ENCODE measurements at places on chromosomes 13 and 19. TPM values are rescaled to one million over a fixed set of nuclear protein-coding genes. Genes with fewer than 3 reads are reported as not detected.
A peak's percentile ranks its signal among the peaks of the same experiment; 100 is the strongest.

GRCh38 chr19:40804783-40805242 lies 5.8 kb downstream of the EGLN2 start:
- peak overlapping the region; percentile 0 for H3K27ac ChIP-seq
- H3K27me3 ChIP-seq = peaks cover 1% of the 10 kb centered on the region
- H3K4me3 ChIP-seq = no peak overlapping the region
- DNase-seq = no peak
- peaks cover 51% of the 10 kb centered on the region for H3K36me3 ChIP-seq

- no peak overlapping the region for H3K4me3 ChIP-seq
- no peaks in the 10 kb centered on the region for H3K27me3 ChIP-seq
- H3K36me3 ChIP-seq = no peaks in the 10 kb centered on the region
- H3K27ac ChIP-seq = no peak overlapping the region
- no peak for DNase-seq
These were observed 17.6 kb downstream of the FOXO1 start for GRCh38 chr13:40648841-40649240.

The TEX101 gene
- total RNA-seq = 0.99 TPM

- peaks cover 12% of the 10 kb centered on the region for H3K4me1 ChIP-seq
- H3K27ac ChIP-seq = no peak overlapping the region
- no peak overlapping the region for H3K4me3 ChIP-seq
- H3K36me3 ChIP-seq = peaks cover 3% of the 10 kb centered on the region
- DNase-seq = no peak
- H3K27me3 ChIP-seq = no peaks in the 10 kb centered on the region
These were observed 5.0 kb downstream of the PBX4 start for GRCh38 chr19:19613506-19613905.

GRCh38 chr13:53642306-53642705 lies 613.7 kb downstream of the OLFM4 start:
- no peak overlapping the region for H3K27ac ChIP-seq
- no peaks in the 10 kb centered on the region for H3K36me3 ChIP-seq
- H3K4me1 ChIP-seq = no peaks in the 10 kb centered on the region
- H3K27me3 ChIP-seq = no peaks in the 10 kb centered on the region

DNA sequence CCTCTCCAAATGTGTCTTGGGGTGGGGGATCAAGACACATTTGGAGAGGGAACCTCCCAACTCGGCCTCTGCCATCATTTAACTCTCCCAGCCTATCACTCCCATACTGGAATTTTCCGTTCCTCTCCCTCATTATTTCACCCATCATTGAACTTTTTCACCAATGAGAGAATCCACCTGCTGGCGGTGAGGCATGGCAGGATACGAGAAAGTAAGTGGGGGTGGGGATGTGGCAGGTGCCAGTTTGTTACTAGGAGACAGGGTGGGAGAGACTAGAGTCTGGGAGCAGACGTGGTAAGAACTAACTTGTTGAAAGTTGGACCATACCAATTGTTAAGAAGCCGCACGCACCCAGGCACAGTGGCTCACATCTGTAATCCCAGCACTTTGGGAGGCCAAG lies 6.9 kb downstream of the GIPR start:
- H3K27ac ChIP-seq = no peak overlapping the region
- H3K36me3 ChIP-seq = no peaks in the 10 kb centered on the region
- peaks cover 97% of the 10 kb centered on the region for H3K27me3 ChIP-seq
- H3K4me3 ChIP-seq = no peak overlapping the region

- no peaks in the 10 kb centered on the region for H3K4me1 ChIP-seq
- no peak overlapping the region for H3K4me3 ChIP-seq
- peaks cover 58% of the 10 kb centered on the region for H3K36me3 ChIP-seq
- H3K27ac ChIP-seq = no peak overlapping the region
- no peak for DNase-seq
These were observed 45.9 kb downstream of the COG3 start for GRCh38 chr13:45510672-45511071.

The DMKN gene
- total RNA-seq = 23.2 TPM

GRCh38 chr13:37230346-37230745 lies 124.9 kb upstream of the CSNK1A1L start:
- no peaks in the 10 kb centered on the region for H3K27me3 ChIP-seq
- H3K36me3 ChIP-seq = no peaks in the 10 kb centered on the region
- no peak overlapping the region for H3K27ac ChIP-seq
- no peak overlapping the region for H3K4me3 ChIP-seq
- DNase-seq = no peak

DNA sequence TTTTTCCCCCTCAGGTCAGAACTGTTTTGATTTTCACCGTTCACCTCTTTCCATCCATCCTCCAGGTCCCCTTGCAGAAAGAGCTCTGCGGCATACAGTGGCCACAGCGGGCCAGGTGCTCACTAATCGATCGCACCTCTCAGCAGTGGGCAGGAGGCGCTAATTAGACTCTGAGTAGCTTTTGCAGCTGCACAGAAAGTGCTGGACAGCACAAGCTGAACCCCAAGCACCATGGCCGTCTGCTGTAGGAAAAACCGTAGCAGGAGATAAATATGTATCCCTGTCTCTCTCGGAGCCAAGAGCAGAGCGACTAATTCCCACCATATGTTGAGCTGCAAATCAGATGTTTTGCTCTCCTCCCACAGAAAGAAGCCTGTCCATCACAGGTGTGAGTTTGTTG lies 54.4 kb downstream of the PEX11G start:
- H3K27me3 ChIP-seq = no peaks in the 10 kb centered on the region
- H3K27ac ChIP-seq = no peak overlapping the region
- no peak overlapping the region for H3K4me3 ChIP-seq
- peaks cover 77% of the 10 kb centered on the region for H3K36me3 ChIP-seq
- DNase-seq = no peak

- H3K27ac ChIP-seq = no peak overlapping the region
- no peak overlapping the region for H3K4me3 ChIP-seq
- no peaks in the 10 kb centered on the region for H3K36me3 ChIP-seq
- H3K27me3 ChIP-seq = no peaks in the 10 kb centered on the region
- DNase-seq = no peak
These were observed 441.5 kb downstream of the DIAPH3 start for GRCh38 chr13:59721926-59722910.

The PRKD2 gene
- total RNA-seq = 20.0 TPM

DNA sequence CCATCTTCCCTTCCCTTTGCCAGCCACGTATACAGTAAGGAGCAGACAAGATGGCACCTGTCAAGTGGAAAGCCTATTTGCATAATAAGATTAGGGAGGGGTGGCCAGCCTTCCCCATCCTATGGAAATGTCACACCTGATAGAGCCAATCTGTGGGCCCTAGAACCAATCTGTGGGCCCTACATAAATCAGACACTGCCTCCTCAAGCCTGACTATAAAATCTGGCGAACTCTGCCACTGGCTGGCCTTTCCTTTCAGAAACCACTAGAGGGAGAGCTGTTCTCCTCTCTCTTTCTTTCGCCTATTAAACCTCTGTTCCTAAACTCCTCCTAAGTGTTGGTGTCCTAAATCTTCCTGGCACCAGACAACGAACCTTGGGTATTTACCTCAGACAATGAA lies 231.5 kb upstream of the KLHL1 start:
- no peaks in the 10 kb centered on the region for H3K36me3 ChIP-seq
- H3K27ac ChIP-seq = no peak overlapping the region
- no peaks in the 10 kb centered on the region for H3K27me3 ChIP-seq
- H3K4me3 ChIP-seq = no peak overlapping the region
- no peak for DNase-seq

GRCh38 chr19:58434217-58434616 lies 5.7 kb downstream of the ZNF132 start:
- H3K27me3 ChIP-seq = no peaks in the 10 kb centered on the region
- peaks cover 13% of the 10 kb centered on the region for H3K36me3 ChIP-seq
- no peak overlapping the region for H3K4me3 ChIP-seq
- no peak overlapping the region for H3K27ac ChIP-seq

DNA sequence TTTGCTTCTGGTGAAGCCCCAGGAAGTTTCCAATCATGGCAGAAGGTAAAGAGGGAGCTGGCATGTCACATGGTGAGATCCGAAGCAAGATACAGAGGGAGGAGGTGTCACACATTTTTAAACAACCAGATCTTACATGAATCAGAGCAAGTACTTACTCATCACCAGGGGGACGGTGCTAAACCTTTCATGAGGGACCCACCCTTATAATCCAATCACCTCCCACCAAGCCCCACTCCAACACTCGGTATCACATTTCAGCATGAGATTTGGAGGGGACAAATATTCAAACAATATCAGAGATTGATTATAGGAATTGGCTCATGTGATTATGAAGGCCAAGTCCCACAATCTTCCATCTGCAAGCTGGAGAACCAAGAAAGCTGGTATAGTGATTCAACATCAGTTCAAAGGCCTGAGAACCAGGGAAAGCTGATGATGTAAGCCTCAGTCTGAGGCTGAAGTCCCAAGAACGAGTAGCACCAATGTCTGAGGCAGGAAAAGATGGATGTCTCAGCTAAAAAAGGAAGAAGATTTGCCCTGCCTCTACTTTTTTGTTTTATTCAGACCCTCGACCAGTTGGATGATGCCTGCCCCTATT lies 58.6 kb upstream of the WDFY2 start:
- no peak overlapping the region for H3K27ac ChIP-seq
- no peak overlapping the region for H3K4me3 ChIP-seq
- no peaks in the 10 kb centered on the region for H3K36me3 ChIP-seq
- no peaks in the 10 kb centered on the region for H3K27me3 ChIP-seq
- H3K4me1 ChIP-seq = no peaks in the 10 kb centered on the region

DNA sequence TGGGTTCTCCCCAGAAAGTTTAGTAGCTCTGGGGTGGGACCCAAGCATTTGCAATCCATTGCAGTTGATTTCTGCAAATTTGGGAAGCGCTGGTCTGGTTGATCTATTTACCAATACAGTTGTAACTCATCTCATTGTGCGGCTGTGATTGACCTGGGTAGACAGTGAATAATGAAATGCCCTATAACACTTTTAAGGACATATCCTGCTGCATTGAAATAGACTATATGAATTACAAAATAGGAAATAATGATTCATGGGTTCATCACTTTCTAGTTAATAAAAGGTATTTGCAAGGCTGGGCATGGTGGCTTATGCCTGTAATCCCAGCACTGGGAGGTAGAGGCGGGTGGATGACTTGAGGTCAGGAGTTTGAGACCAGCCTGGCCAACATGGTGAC lies 59.0 kb upstream of the FARP1 start:
- H3K36me3 ChIP-seq = no peaks in the 10 kb centered on the region
- no peaks in the 10 kb centered on the region for H3K4me1 ChIP-seq
- no peak for DNase-seq
- no peaks in the 10 kb centered on the region for H3K27me3 ChIP-seq
- no peak overlapping the region for H3K27ac ChIP-seq
- no peak overlapping the region for H3K4me3 ChIP-seq

The ERCC1 gene
- total RNA-seq = 61.6 TPM

DNA sequence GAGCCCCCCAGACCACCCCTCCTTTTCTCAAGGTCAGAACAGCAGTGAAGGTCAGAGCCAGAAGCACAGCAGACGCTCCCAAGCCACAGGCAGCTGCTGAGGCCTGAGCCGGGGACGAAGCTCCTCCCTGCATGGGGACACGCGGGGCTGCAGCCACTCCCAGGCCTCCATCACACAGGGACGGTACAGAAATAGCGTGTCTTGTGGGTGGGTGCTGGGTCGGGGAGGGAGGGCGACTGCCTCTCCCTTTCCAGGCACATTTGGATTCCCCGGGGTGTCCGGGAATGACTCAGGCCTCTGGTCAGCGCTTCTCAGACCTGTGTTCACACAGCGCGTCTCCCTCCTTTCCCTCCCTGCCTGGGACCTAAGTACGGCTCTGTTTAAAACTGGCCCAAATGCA lies 33.2 kb downstream of the RASA3 start:
- DNase-seq = no peak
- no peaks in the 10 kb centered on the region for H3K27me3 ChIP-seq
- H3K4me3 ChIP-seq = no peak overlapping the region
- H3K36me3 ChIP-seq = peaks cover 3% of the 10 kb centered on the region
- H3K27ac ChIP-seq = peak overlapping the region; percentile 11

The IQCN gene
- total RNA-seq = 0.57 TPM

The ZNF563 gene
- total RNA-seq = 6.5 TPM

The OLFM4 gene
- 6.5 TPM for total RNA-seq

DNA sequence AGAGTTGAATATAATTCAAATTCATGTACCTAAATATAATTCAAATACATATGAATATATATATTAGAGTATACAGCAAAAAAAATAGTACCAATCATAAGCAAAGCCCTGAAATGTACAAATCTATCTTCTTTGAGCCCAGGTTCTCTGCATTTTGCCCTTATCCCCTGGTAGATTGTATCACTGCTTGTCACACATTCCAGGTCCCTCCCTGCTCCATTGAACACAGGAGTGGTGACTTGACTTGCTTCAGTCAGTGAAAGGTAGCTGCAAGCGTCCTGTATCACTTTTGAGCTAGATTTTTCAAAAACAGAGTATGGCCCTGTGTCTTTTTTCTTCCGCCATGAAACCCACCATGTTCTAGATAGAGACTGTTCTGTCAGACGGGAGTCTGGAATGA lies 369.4 kb downstream of the LIG4 start:
- no peak for DNase-seq
- no peaks in the 10 kb centered on the region for H3K27me3 ChIP-seq
- no peaks in the 10 kb centered on the region for H3K4me1 ChIP-seq
- no peaks in the 10 kb centered on the region for H3K36me3 ChIP-seq

DNA sequence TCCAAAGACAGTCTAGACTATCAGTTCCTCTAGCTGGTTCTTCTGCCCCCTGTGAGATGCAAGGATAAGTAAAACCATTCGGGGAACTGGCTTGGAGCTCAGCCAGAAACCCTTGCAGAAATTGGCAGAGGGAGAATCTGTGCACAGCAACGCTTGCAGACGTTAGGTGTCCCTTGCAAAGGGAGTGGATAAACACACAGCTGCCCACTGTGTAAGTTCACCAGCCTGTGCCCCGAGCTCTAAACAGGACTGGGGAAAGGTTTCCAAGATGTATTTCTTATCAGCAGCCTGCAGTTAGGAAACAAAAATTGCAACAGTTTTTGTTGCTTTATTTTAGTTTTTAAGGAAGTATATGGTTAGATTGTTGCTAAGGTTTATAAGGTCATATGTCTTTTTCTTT lies 19.0 kb upstream of the ADGRE1 start:
- no peaks in the 10 kb centered on the region for H3K4me1 ChIP-seq
- H3K27me3 ChIP-seq = no peaks in the 10 kb centered on the region
- no peak for DNase-seq
- H3K4me3 ChIP-seq = no peak overlapping the region
- no peaks in the 10 kb centered on the region for H3K36me3 ChIP-seq

DNA sequence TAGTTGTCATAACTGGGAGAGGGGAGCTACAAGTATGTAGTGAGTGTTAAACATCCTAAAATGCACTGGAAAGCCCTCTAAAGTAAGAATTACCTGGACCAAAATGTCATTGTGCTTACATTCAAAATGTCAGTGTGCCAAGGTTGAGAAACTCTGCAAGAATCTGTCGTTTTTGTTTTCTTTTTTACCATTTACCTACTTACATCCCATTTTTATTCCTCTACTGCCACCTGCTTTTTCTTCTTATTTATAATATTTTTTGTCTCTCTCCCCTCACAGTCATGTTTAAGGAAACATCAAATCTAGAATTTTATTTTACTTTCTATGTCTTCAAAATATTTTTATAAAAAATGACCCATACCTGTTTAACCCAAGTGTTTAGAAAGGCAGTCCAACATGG lies 226.4 kb downstream of the PCDH17 start:
- H3K27ac ChIP-seq = no peak overlapping the region
- H3K4me1 ChIP-seq = no peaks in the 10 kb centered on the region
- no peak for DNase-seq
- H3K4me3 ChIP-seq = no peak overlapping the region
- H3K36me3 ChIP-seq = no peaks in the 10 kb centered on the region
